NCI-H510A treated with DMSO at 0.1 percent for 48 hours (cell line): ENCODE measurements at places on chromosomes 6 and 20.

DNA sequence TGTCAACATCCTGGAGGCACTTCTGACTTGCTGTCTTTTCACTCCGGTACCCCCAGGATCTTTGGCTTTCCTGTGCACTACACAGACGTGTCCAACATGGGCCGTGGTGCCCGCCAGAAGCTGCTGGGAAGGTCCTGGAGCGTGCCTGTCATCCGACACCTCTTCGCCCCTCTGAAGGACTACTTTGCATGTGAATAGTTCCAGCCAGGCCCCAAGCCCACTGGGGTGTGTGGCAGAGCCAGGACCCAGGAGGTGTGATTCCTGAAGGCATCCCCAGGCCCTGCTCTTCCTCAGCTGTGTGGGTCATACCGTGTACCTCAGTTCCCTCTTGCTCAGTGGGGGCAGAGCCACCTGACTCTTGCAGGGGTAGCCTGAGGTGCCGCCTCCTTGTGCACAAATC, 12.0 kb upstream of the MAPRE1 start:
- DNase-seq, result peak; percentile 8

GRCh38 chr6:166307082-166308032, 835 bp downstream of the PRR18 start:
- DNase-seq, result peak; percentile 44

DNA sequence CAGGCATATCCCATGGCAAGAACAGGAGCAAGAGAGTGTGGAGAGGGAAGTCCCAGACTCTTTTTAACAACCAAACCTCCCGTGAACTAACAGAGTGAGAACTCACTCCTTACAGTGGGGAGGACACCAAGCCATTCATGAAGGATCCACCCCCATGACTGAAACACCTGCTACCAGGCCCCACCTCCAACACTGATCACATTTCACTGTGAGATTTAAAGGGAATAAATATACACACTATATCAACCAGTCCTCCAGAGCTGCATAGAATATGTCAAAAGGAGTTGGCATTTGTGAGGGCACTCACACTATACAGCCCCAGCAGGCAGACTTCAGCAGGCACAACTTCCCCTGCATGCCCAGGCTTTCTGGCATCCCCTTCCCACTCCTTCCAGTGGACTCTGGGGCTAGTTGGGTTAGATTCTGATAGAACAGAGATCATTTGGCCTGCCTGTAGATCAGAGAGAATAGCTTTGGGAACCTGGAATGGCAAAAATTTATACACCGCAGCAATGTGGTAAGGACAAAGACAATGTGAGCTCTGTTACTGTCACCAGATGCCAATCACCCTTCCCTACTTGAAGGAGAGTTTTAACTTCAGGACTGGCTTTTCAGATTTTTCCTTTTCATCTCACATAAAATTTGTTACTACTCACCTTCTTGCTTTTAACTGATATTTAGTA, 25.2 kb upstream of the TENT5A start:
- no peak for DNase-seq

- no peak for DNase-seq
Observed at GRCh38 chr6:152301021-152301764, 336.0 kb downstream of the SYNE1 start.

- no peak for DNase-seq
Observed at GRCh38 chr20:57794036-57794435, 84.2 kb upstream of the PMEPA1 start.

- DNase-seq, result no peak
Observed at GRCh38 chr20:63361519-63362435, 628 bp upstream of the CHRNA4 start.

GRCh38 chr6:140440223-140440835, 1065.9 kb upstream of the CITED2 start:
- no peak for DNase-seq

DNA sequence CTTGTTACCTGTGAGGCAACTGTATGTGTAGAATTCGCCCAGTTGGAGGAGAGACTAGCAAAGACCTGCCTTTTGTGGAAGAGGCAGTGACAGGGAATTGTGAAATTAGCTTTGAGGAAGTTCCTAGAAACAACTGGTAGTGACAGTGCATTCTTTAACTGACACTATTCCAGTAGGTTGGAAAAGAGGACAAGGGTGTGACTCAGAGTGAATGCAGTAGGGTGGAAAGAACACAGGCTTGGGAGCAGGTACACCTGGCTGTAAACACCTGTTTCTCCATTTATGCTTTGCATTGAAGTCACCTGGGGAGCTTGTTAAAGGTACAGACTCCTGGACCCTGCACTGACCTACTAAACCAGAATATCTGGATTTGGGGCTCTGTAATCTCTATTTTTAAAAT, 295.7 kb downstream of the PHACTR1 start:
- DNase-seq, result no peak

DNA sequence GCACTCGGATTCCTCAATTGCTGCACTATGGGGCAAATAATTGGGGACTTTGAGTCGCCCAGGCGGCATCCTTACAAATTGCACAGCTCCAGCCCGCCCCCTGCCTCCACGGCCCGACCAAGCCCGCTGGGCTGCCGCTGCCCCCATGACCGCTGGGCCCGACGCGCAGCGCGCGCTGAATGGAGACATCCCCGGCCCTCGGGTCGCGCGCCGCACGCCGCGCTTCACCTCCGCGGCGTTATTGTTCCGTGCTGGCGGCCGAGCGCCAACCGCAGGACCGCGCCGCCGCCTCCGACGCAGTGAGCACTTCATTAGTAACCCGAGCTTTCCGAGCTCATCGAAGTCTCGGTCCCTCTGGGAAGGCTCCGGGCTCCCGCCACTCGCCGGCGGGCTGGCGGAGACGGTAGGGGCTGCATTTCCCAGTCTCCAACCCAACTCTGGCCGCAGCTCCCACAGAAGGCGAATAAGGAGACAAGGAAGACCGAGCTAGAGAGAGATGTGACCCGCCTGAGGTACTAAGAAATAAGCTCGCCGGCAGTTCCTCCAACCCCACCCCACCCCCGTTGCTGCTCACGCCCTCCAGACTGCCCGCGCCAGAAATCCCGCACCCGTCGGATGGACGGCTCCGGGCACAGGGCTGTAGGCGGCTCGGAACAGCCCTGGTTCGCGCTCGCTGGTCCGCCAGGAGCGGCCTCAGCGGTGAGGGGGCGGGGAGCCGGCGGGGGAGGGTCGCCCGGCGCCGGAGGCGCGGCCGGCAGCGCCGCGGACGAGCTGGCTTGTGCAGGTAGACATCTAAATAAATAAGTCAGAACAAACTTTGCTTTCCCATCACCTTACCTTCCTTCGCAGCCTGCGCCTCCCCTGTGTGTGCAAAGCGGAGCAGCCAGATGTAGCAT, 703 bp downstream of the EPHA7 start:
- peak; percentile 58 for DNase-seq

DNA sequence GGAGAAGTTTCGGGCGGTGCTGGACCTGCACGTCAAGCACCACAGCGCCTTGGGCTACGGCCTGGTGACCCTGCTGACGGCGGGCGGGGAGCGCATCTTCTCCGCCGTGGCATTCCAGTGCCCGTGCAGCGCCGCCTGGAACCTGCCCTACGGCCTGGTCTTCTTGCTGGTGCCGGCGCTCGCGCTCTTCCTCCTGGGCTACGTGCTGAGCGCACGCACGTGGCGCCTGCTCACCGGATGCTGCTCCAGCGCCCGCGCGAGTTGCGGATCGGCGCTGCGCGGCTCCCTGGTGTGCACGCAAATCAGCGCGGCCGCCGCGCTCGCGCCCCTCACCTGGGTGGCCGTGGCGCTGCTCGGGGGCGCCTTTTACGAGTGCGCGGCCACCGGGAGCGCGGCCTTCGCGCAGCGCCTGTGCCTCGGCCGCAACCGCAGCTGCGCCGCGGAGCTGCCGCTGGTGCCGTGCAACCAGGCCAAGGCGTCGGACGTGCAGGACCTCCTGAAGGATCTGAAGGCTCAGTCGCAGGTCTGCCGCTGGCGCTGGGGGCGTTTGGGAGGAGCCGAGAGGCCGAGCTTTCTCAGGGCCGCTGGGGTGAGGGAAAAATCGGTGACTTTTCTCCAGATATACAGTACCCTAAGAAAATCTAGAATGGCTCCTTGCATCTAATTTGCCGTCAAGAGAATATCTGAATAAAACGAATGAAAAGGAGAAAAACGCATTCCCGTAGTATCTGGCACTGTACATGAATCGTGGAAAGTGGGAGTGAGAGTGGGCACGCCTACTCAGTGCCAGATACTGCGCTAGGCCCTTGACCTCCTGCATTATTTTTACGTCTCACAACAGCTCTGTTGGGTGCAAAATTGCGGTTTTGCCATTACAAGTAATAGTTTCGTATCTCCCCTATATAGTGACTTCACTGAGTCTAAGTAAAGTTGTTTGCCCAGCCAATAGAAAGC, 1.0 kb downstream of the CALHM6 start:
- no peak for DNase-seq
